ENCODE measurements at places on chromosomes 7 and 10.
A peak's percentile ranks its signal among the peaks of the same experiment; 100 is the strongest.

DNA sequence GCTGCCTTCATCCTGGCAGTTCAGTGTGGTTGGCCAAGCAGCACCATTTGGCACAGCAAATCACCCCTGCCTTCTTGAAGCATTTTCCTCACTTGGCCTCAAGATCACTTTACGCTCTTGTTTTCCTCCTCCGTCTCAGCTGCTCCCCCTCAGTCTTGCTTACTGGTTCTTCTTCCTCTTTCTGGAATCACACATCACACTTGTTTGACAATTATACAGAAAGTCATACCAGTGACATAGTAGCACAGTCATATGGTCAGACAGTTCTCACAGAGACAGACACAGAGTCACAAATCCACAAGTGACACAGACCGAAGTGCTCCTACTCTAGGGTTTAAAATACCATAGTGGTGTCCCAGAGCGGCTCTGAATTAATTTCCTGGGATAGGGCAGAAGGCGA is 43.8 kb upstream of the ARL4A start:
- DNase-seq = peak; percentile 62

DNA sequence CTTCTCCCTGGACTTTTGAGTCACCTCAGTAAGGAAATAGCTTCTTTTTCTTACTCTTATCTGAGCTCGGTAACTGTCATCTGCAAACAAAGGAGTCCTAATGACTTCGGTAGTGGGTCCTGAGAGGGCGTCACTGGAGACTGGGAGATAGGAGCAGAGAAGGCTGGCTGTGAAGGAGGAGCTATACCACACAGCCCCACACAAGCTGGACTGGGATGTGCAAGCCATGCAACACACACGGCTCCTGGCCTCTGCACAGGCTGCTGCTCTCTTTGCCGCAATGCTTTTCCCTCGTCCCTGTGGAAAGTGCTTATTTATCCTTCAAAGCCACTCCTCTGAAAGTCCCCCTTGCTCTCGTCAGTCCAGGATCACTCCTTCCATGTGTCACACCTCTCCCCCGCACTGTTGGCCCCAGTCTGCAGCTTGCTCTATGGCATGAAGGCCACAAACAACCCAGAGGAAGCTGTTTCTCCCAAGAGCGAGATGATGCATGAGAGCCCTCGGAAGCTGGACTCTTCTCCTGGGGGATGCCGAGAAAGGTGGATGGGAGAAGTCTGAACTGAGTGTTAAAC is 14.9 kb downstream of the TMEM273 start:
- no peak for DNase-seq

DNA sequence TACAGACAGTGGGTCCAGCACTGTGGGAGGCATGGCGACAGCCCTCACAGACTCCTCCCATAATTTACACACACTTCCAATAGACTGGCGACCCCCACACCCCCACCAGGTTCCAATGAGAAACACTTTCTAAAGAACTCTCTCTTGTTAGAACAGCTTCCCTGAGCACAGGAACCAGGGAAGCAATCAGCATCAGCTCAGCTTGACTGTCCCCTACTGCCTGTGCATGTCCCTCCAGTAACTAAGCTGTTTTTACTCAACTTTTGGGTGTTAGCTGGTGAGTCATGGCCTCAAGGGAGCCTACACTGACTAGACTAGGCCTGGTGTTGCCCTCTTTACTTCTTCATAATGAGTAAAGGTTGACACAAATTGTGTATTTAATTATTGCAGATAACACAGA is 32.6 kb upstream of the HERPUD2 start:
- DNase-seq = peak; percentile 79

DNA sequence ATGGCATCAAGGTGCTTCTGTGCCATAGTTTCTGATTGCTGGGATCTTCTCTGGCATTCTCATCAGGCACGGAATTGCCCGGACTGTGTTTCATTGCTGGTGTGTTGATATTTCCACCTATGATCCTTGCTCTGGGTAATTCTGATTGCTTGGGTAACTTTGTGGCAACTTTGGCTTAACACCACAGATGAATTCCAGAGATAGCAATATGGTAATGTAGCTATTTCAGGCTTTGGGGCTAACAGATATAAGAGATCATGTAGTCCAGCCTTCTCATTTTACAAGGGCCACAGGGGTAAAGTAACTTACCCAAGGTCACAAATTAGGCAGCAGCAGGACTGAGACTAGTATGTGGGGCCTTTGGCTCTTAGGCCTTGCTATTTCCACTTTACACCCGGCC is 53.9 kb upstream of the PLPP4 start:
- no peak for DNase-seq

DNA sequence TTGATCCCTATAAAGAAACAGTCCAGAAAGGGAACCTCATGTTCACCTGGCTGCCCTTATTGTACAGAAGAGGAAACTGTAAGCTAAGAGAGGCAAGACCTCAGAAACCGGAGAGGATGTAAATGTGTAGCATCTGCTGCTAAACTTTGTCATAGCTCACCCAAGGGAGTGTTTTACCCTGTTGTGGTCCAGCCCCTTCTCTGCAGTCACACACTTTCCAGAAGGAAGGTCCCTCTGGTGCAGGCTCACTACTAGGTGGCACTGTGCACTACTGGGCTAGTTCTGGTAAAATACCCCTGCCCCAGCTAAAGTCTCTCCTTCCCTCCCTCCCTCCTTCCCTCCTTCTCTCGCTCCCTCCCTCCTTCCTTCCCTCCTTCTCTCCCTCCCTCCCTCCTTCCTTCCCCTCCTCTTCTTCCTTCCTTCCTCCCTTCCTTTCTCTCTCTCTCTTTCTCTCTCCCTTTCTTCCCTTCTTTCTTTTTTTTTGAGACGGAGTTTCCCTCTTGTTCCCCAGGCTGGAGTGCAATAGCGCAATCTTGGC is 42.5 kb upstream of the LCOR start:
- DNase-seq = no peak

DNA sequence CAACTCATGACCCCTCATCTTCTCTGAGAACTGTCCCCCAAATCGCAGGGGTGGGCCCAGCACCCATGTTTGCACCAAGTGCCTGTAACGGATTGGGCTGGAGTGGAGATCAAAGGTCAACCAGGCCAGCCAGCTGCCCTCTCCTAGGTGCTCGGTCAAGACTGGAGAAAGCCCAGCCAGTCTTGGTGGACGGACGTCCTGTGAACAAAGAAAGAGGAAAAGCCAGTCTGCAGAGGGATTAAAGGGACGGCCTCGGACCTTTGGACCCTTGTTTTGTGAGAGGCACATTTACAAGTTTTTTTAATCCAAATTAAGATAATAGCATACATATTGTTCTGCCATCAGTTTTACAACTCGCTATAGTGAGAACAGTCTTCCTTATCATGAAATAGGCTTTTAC is 31.7 kb upstream of the GALNTL5 start:
- DNase-seq = no peak

GRCh38 chr10:124044143-124044862 is 49.1 kb downstream of the CHST15 start:
- no peak for DNase-seq

DNA sequence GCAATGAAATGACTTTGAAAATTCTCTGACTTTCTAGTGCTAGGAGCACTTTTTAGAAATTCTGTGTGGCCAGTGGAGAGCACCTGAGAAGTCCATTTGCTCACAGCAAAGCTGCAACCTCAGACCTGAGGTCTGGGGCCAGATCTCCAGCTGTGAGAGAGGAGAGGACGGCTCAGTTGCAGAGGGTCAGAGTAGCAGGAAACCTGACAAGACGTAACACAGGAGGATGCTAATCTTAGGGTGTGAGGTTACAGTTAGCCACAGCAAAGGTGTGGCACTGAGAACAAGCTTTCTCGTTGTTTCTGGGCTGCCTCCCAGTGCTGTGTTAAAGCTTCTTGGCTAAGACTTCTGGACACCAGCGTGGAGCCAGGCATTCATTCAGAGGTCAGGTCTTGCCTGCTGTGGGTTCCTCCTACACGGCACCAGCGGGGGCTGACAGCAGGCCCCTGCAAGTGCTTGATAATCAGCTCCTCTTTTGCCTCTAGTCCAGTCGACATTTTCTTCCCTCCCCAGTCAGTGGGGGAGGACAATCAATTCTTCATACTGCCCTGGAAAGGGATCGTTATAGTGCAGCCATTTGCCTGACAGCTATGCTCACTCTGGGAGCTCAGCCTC is 435.4 kb upstream of the DPP6 start:
- DNase-seq = no peak

- no peak for DNase-seq
These were observed 67.1 kb downstream of the GNAT3 start for GRCh38 chr7:80444811-80445210.

DNA sequence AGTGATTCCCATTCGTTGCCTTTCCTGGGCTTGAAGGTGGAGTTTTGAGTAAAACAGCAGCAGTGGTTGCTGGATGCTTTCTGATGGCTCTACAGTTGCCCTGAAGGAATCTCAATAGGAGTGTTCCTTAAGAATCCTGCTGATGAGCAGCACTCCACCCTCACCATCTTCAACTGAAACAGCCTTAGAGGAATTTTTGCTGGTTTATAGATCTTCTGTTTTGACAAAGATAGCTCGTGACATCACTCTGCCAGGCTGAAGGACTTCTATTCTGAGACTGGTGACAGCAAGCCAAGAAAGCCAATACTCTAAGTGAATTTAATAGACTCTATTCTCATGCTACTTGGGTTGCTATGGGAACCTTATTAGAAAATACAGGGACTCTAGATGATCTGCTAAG is 1014.7 kb downstream of the NRG3 start:
- no peak for DNase-seq

- peak; percentile 42 for DNase-seq
These were observed 631 bp downstream of the SUPV3L1 start for GRCh38 chr10:69180525-69181204.

DNA sequence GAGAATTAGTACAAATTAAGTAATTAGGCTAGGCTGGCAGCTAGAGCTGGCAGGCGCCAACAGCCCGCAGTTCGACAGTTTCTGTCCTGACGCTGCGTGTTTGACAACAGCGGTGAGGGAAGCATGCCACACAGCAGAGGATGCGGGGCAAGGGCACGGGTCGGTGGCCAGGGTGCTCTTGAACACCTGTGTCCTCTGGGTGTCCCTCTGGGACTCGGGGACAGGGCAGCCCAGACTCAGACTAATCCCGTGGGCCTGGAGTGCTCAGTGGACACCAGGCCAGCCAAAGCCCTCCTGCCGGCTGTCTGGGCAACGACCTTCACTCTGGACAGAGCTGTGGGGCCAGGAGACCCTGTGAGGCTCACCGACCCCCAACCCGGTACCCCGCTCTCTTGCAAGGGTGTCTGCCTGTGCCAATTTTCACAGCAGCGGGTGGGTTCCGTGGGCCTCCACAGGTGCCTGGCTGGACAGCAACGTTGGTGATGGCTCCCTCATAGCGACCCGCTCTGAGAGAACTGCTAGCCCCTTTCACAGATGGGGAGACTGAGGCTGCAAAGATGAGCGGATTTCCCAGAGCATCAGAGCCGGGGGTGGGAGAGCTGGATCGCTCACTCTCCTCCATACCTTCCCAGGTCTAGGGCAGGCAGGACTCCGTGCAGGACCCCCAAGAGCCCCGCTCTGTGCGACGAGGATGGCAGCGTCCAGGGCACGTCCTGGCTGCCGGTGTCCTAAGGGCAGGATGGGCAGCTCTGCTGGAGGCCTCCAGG is 48.5 kb downstream of the FOXL3 start:
- no peak for DNase-seq

- DNase-seq = no peak
These were observed 979.1 kb upstream of the C7orf33 start for GRCh38 chr7:147611431-147611830.

- DNase-seq = peak; percentile 86
These were observed 2.7 kb upstream of the CUL2 start for GRCh38 chr10:35092851-35093250.

- no peak for DNase-seq
These were observed 4.3 kb downstream of the IKZF5 start for GRCh38 chr10:123004298-123004697.

GRCh38 chr7:31893365-31893764 is 176.8 kb downstream of the PDE1C start:
- DNase-seq = no peak

DNA sequence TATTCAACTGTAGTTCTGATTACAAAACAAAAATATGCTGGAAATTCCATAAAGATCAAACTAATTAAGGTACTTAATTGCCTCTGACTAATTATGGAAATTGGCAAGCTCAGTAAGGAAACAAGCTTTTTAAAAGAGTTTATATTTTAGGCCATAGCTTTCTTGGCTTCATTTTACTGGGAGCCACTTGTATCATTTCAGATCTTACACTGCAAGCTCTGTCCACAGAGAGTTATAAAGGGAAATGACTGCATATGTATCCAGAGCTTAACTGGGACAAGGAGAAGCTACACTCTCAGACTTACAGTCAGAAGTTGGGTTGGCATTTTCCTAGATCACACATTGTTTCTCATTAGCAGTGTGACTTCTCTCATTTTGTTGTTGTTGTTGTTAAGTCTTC is 92.4 kb downstream of the LRRN3 start:
- DNase-seq = no peak

GRCh38 chr7:94047956-94048355 is 43.8 kb upstream of the BET1 start:
- peak; percentile 41 for DNase-seq

DNA sequence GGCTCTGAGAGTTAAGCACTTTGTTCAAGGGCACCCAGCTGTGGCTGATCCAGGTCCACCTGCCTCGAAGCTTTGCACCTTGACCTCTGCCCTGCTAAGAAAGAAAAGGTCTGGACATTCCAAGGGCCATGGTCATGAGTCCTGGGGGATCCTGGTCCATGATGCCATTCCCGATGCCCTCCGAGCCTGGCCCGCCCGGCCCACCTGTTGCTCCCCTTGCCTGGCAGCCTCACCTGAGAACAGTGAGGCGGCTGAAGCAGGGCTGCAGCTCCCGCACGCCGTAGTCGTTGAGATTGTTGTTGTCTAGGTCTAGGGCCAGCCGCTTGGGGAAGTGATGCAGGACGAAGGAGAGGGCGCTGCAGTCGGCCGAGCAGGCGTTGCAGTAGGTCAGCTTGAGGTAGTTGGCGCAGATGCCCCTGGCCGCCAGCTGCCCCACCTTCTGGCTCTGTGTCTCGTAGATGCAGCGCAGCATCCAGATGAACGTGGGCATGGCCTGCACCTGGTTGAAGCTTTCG is 27.5 kb downstream of the NOD1 start:
- DNase-seq = no peak

- DNase-seq = no peak
These were observed 100.7 kb upstream of the CSTF2T start for GRCh38 chr10:51800121-51800520.

- DNase-seq = no peak
These were observed 90.0 kb downstream of the PLCE1 start for GRCh38 chr10:94083662-94084265.

- no peak for DNase-seq
These were observed 277.8 kb downstream of the CELF2 start for GRCh38 chr10:11295492-11295891.
